Activated T-helper 1 cell treated with Interleukin-2 at 50 U/mL for 16 hours (primary cell): ENCODE measurements at places on chromosomes 4 and X.

- no peak for DNase-seq
Measured at GRCh38 chr4:99202536-99202935, 16.5 kb downstream of the ADH6 start.

GRCh38 chr4:79662651-79663050 lies 254.6 kb upstream of the GK2 start:
- no peak for DNase-seq

DNA sequence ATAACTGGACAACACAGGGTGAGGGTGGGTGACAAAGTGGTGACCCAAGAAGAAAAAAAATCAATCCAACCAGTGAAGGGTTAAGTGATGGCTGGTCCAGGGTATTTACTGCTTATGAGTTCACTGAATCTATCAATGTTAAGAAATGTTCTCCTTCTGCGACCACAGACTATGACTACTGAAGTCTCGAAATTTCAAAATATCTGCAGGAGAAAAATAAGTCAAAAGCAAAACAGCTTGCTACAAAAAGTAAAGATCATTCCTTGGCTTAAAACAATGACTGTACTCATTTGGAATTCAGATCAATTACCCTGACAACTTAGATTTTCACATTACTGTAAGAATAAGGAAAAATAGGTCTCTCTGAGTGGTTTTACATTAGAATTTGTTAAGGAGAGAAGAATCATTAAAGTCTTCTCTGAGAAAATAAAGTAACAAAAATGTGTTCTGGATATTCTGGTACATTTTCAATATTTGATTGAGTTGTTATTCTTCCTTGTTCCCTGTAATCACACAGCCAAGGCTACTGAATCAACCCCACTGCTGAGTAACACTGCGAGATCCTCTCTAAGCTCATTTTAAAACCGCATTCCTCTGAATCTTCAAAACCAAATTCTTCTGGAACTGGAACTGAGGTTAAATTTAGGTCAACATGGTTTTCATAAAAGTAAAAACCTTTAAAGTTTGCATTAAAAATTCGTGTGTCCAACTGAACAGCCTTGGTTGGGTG lies 22.7 kb downstream of the SMPX start:
- no peak for DNase-seq

- DNase-seq: no peak
Measured at GRCh38 chr4:42306221-42307109, 90.8 kb upstream of the SHISA3 start.

GRCh38 chr4:136495076-136495475 lies 1037.2 kb downstream of the PCDH18 start:
- DNase-seq: no peak

- DNase-seq: no peak
Measured at GRCh38 chr4:7252510-7253340, 60.4 kb downstream of the SORCS2 start.

- no peak for DNase-seq
Measured at GRCh38 chr4:89334830-89335229, 27.2 kb upstream of the GPRIN3 start.

DNA sequence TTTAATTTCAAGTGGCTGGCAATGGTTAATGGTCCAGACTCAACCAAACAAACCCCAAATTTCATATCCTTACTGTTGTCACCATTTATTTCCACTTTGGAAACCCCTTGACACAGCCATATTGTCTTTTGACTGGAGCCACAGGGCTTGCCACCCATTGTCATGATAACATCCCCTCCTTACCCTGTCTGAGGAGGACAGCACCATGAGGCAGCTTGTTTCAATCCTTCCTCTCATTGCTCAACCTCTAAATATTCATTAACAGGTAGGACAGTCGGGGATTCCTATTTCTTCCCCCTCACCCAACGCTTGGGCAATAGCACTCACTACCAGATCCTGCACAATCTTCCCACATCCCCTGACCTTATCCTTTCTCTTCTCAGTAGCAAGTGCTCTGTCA lies 92.1 kb downstream of the CEP135 start:
- DNase-seq: no peak

- DNase-seq: no peak
Measured at GRCh38 chr4:166197166-166197565, 324.1 kb downstream of the TLL1 start.

- DNase-seq: no peak
Measured at GRCh38 chr4:35539404-35540055, 704.8 kb downstream of the ARAP2 start.
